ENCODE measurements at places on chromosomes 11 and 22.

GRCh38 chr11:16809886-16810668, 71.6 kb downstream of the C11orf58 start:
- peak; percentile 76 for DNase-seq

- no peak for DNase-seq
These were observed 169.8 kb downstream of the C11orf91 start for GRCh38 chr11:33530815-33531214.

DNA sequence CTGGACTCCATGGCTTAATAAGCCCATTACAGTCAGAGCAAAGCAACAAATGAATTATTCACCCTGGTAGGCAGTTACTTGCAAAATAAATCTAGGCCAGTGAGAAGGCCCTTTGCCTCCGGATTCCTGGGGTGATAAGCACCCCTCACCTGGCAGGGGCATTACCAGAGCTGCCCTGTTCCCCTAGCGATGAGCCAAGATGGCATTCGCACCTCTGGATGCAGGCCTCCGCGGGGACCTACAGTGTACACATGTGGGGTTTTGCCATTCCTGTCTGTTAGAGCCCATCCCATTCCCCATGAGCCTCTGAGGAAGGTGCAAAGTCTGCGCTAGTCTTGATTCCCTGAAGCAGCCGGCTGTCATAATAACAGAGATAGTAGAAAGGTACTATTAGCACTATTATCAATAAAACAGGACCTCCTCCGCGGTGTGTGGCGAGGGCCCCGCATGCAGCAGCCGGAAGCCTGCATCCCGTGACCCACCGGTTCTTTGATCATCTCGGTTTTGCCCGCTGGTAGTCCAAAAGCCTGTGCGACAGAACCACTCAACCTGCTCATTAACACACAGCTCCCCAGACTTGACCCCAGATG, 344.3 kb downstream of the BRD1 start:
- no peak for DNase-seq

DNA sequence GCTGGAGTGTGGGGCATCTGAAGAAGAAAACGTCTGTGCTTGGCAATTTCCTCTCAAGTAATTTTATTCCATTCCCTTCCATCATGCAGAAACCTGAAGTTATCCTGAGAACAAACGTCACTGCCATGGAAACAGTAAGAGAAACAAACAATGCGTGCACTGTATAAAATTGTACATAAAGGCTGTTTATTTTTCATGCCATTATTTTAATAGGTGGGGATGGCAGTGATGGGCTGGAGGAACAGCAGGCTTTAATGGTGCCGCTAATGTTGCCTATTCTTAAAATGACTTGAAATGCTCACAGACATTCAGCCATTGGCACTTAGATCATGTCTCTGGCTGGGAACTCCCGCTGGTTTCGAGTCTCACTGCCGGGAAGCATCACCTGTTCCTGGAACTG, 7.5 kb upstream of the SEZ6L start:
- no peak for DNase-seq

- no peak for DNase-seq
These were observed 5.4 kb upstream of the C11orf86 start for GRCh38 chr11:66969584-66970225.

DNA sequence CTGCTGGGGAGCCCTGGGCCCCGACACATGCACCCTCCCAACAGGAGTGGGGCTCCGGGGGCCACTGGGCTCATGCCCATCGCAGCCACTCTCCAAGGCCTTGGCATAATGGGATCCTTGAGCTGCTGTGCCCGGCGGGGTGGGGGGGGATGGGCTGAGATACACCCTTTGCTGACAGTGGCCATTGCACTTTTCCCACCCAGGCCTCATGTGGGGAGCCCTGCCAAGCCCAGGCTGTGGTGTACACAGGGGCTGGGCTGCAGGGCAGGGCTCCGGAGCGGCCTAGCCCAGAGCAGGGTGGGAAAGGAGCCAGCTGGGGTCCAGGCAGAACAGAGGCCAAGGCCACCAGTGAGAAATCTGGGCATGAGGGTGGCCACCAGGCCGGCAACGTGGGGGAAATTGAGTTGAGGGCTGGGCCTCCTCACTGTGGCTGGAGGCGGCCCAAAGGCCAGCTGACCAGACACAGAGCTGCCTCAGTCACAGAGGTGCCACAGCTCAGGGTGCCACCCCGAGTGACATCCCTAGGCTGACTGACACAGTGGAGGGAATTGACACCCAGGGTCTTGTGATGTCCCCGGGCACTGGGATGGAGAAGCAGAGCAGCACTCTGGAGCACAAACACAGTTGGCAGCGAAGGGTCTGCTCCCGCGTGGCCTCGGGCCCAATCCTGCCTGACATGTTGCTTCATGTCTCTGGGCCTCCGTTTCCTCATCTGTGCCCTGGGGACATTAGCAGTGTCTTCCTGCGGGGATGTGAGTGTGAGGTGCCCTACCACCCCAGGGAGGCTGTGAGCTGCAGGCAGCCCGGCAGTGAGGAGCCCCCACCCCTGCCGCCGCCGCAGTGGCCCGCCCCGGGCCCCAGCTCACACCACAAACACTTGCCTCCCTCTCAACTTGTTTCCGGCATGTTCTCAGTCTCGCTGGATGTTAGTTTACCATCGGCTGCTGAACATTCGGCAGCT, 30.4 kb downstream of the RTN4R start:
- DNase-seq = no peak

DNA sequence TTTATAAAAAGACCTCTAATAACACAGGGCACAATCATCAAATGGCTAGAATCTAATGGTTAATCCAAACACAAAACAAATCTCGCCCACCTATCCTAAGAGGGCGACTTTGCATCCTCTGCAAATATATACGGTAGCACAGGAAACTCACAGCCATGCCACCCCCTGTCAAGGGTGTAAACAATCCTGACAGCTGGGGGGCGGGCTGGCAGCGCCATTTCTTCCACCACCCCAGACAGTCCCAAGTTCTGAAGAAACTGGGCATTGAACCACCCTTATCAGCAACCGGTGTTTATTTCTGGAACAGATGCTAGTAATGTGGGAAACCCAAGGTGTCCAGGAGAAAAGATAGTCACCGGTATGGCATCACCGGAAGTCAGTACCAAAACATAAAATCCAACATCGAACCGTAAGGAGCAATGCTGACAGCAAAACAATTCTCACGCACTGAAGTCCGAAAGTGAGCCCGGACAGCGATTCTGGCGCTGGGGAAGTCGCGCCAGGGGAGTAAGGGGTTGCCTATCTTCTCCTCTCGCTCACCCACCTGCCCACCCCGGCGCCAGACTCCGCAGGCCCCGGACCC, 825 bp downstream of the FBXO3 start:
- DNase-seq = peak; percentile 45

GRCh38 chr11:1877211-1878136, 14.2 kb downstream of the PRR33 start:
- DNase-seq = no peak

GRCh38 chr22:30038219-30038618, 42.0 kb upstream of the HORMAD2 start:
- no peak for DNase-seq

DNA sequence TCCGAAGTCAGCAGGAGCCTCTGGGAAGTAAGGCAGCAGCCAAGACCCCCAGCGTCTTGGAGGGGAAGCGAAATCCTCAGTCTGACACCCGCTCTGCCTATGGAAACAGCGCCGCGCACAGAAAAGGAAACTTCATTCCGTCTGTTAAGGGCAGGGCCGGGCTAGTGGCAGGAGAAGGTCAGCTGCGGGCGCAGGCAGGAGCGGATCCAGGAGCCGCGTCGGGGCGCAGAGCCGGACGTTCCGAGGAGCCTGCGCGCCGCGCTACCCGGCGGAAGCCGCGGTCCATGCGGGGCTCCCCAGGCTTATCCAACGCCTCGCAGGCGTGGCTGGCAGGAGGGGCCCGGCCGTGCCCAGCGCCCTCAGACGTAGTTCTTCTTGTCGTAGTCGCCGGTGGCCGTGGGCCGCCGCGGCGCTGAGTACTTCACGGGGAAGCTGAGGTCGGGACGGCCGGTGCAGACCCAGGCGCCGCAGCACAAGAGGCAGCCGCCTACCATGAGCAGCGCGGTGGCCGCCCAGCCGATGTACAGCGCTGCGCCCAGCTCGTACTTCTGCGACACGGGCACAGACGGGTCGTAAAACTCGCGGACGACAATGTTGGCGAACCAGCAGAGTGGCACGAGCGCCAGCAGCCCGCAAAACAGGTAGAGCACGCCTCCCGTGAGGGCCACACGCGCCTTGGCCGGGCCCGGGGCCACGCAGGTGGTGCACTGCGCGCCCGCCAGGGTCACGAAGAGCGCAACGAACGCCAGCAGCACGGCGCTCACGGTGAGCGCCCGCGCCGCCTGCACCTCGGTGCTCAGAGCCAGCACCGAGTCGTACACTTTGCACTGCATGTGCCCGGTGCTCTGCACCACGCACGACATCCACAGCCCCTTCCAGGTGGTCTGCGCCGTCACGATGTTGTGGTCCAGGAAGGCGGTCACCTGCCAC, 705 bp downstream of the CLDN5 start:
- DNase-seq = no peak

DNA sequence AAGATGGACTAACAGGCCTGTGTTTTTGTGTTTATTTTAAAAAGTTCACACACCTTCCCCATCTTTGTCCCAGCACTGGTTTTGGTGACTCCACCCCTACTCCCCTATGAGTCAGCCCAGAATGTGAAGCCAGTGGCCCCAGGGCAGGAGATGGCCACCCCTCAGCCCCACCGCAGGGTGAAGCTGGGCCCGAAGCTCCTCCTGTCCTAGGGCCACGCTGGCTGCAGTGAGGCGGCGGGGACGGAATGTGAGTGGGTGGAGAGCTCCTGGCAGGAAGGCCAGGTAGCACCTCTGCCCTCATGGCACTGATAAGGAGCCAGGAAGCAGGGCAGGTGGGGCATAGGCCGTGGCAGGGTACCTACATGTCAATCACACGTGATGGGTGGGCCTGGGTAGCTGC, 39.9 kb downstream of the SGSM3 start:
- DNase-seq = no peak

DNA sequence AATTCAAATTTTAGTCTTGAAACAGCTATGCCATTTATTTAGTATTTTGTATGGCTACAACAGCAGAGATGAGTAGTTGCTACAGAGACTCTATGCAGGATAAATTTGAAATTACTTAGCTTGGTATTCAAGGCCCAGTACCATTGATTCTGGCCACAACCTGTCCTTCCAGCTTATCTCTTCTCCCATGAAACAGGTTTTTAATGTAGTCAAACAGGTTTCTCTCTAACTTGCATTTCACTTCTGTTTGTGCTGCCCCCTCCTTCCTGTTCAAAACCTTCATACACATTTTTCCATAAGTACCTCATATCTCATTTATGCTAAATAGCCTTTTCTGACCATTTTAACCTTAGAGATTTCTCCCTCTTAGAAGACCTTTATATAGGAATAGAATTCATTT, 3.3 kb downstream of the USP47 start:
- DNase-seq = no peak

GRCh38 chr22:25359601-25360261, 140.3 kb downstream of the CRYBB2 start:
- no peak for DNase-seq

DNA sequence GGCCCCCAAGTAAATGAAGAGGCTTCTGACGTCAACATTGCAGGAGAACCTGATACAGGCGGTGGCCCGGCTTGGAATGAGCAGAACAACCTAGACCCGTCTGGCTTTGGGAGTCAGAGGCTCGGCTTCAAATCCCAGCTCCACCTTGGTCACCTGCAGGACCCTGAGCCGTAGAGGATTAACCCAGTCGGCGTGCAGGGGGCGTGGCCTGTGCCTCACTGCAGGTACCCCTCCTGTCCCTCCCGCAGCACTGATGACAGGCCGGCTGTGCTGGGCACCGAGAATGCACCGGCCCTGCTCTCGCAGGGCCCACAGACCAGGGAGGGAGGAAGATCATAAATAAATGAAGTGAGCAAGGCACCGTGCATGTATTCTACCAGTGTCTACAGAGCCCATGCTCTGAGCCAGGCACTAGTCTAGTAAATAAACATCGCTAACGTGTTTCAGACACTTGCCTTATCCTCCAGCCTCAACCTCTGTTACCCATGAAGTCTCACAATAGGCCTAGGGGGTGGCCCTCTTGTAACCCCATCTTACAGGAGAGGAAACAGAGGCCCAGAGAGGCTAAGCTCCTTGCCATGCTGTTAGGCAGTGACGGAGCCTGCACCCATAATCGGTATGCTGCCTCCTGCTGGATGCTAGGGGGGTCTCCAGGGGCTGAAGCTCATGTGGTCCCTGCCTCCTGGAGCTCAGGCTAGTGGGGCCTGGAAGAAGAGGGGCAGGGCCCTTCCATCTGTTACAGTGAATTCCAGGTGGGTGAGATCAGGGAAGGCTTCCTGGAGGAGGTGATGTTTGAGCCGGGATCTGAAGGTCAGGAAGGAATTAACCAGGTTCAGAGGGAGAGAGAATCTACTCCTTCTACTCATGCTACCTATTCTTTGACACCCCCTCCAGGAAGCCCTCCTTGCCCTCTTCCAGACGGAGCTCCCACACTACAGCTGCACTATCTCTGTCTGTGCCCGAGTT, 53.4 kb downstream of the RTL6 start:
- no peak for DNase-seq

GRCh38 chr11:75342231-75342918, 9.1 kb downstream of the ARRB1 start:
- DNase-seq = peak; percentile 68

- DNase-seq = no peak
These were observed 23.2 kb downstream of the NF2 start for GRCh38 chr22:29626497-29627195.

DNA sequence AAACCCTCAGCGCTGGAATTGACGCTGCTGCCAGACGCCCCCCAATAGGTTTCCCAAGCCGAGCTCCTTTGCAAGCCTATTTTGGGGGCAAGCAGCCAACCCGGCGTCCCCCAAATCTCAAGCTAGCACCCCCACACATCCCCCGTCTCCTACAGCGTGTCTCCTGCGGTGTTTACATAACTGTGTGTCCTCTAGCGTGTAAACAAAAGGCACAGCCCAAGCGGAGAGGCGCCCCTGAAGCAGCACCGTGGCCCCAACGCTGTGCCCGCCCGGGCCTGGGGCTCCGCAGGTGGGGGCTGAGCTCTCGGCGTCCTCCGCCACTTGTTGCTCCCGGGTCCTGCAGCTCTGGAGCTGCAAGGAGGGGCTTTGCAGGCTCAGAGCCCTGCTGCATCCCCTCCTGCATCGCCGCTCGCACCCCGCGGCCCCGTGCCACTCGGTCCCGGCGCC, 1.6 kb downstream of the CADM1 start:
- DNase-seq = no peak

DNA sequence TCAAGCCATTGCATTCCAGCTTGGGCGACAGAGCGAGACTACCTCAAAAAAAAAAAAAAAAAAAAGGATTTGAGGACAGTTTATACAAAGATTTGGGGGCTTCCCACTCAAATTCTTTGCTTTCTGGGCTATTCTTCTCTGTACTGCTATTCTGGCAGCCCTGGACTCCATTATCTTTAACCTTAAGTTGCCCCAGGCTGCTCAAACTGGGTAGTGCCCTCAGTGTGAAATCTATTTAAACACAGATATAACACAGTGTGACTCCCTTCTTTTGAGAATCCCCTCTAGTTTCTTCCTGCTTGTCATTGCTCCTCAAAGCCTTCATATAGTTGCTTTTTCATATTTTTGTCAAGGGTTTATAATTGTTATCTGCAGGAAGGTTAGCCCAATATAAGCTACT, 49.5 kb upstream of the WEE1 start:
- no peak for DNase-seq

- DNase-seq = no peak
These were observed 88.8 kb upstream of the GALNT18 start for GRCh38 chr11:11710556-11710955.

GRCh38 chr22:46113110-46113909, 37.0 kb upstream of the PPARA start:
- no peak for DNase-seq

Data from amygdala (tissue), 56 donors.